ENCODE measurements at places on chromosomes 4 and X.

GRCh38 chrX:123740536-123740935 is 7.7 kb upstream of the THOC2 start:
- no peak for DNase-seq

DNA sequence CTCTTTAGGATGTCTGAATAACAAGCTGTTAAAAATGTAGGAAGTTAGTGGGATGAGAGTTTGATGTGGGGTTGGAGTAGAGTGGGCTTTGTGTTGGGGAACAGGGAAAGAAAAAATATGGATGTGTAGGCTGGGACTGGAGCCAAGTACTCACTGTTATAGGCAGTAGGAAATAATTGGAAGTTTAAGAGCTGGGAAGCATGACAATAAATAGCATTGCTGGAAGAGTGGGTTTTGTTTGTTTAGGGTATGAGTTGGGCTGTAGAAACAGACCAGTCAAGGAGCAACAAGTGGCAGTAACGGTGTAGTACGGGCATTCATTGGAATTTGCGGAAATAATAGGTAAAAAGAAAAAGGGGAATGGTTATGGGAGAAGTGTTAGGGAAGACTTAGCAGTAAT is 81.6 kb downstream of the KDM6A start:
- no peak for DNase-seq

GRCh38 chrX:141732031-141732430 is 33.5 kb upstream of the SPANXD start:
- DNase-seq = peak; percentile 3

DNA sequence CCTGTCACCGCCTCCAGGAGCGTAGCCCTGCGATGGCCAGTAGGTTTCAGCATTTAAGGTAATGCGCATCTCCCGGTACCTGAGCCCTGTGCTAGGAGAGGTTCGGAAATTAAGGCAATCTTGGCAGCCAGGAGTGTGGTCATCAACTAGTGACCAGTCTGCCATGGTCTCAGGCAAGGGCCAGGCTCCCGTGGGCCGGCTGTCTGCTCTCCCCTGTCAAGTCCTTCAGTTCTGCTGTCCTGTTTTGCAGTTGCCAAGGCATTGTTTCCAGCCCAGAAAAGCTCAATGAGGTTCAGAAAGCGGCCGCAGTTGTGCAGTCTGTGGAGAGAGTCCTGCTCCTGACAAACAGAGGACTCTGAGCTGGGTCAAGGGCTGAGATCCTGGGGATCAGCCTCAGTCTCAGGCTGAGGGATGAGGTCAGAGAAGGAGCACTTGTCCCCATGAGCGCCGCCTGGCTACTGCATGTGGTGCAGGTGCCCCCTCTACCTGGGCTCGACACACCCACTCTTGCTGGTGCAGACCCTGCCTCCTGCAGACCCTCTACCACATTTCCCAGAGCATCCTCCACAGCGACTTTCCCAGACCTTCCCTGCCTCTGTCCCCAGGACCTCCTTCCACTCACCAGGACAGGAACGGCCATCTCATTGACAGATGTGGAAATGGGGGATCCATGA is 53.4 kb upstream of the PSAPL1 start:
- DNase-seq = no peak

DNA sequence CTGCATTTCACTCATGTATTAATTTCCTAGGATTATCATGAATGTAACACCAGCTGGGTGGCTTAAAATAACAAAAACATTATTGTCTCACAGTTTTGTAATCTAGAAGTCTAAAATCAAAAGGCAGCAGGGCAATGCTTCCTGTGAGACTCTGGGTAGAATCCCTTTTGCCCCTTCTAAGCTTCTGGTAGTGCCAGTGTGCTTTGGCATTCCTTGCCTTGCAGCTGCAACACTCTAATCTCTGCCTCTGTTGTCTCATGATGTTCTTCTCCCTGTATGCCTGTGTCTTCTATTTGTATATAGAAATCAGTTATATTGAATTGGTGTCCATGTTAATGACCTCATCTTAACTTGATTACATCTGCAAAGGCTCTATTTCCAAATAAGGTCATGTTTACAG is 1117.3 kb downstream of the PCDH18 start:
- no peak for DNase-seq

- no peak for DNase-seq
Measured at GRCh38 chr4:118139241-118139640, 105.0 kb downstream of the NDST3 start.

GRCh38 chrX:57083143-57083542 is 38.2 kb downstream of the SPIN2B start:
- DNase-seq = no peak

DNA sequence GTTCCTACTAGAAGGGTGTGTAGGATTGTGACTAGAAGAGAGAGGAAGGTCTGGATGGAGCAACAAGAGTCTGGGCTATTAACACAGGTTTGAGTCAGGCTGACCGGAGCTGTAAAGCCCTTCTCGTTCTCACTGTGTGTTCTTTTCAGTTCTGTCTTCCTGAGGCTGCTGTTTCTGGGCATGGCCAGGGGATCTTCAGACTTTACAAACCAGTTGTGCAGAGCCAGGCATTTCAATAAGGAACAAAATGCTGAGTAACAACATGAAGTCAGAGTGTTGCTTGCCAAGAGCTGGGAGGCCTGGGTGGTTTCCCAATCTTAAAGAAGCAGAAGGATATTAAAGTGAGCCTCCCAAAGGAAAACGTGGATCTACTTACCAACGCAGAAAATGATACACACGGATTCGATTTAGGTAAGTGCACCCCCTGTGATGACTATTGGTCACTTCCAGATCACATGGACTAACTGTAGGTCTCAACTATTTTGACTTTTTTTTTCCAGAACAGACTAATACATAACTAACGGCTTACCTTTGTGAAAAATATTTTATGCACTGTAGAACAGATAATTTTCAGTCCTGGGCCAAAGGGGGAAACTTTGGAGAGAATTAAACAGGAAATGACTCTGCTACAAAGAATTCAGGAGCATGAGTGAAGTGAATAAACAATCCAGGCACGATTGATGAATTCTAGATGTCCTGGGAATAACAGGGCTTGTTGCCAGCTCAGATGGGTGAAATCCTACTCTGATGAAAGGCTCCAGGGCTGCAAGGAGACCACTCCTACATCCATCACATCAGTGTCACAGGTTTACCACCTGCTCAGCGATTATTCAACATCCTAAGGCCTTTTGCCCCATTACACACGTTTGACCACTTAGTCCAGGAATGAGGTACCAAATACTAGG is 94.5 kb downstream of the ANXA3 start:
- DNase-seq = peak; percentile 98

DNA sequence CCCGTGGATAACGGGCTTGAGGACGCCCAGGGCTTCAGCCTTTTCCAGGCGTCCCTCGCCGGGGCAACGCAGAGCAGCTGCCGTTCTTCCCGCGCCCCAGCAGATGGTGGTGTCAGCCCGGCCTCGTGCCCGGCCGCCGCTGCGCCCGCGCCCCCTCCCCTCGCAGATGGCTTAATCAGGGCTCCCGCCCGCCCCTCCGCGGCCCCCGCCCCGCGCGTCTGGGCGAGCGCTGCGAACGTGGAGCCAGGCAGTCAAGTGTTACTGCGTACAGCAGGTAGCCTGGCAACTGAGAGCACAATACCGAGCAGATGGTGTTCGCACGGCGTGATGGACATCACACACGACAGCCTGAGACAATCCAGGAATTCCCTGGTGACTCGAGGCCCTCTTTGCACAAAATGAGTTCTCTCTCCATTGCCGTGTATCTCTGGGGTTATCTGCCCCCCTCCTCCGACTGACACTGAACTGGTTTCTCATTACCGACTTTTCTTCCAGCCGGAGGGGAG is 69.3 kb downstream of the MGST2 start:
- DNase-seq = peak; percentile 48

DNA sequence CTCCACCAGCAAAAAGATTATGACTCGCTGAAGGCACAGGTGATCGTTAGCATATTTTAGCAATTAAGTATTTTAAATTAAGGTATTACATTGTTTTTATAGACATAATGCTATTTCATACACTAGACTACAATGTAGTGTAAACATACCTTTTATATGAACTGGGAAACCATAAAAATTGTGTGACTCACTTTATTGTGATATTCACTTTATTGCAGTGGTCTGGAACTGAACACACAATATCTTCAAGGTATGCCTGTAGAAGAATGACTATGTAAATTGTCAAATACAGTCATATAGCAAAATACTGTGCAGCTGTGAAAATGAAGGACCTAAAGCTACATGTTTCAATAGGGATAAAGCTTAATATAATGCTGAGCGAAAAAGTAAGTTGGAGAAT is 26.6 kb upstream of the MAML3 start:
- DNase-seq = no peak

- no peak for DNase-seq
Measured at GRCh38 chr4:32735856-32736590, 2015.9 kb downstream of the PCDH7 start.
